ENCODE measurements at places on chromosomes 11 and 22.
A peak's percentile ranks its signal among the peaks of the same experiment; 100 is the strongest.

DNA sequence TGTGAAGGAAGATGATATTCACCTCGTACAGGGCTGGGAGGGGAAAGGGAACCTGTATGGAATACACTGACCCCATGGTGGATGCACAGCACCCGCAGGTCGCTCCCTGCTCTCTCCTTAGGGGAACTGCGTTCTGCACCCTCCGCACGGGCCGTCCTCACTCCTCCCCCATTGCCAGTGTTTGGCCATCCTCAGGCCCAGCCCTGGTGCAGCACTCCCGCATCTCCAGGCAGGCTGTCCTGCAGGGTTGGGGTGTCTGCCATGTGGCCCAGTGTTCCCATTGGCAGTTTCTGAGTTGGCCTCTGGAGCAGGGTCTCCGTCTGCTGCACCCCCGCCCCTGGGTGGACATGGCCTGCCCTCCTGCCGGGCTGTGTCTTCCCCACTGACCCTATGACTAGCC lies 19.1 kb upstream of the PARVG start:
- DNase-seq: no peak

GRCh38 chr22:29481265-29482000 lies 1.4 kb downstream of the NEFH start:
- no peak for DNase-seq

DNA sequence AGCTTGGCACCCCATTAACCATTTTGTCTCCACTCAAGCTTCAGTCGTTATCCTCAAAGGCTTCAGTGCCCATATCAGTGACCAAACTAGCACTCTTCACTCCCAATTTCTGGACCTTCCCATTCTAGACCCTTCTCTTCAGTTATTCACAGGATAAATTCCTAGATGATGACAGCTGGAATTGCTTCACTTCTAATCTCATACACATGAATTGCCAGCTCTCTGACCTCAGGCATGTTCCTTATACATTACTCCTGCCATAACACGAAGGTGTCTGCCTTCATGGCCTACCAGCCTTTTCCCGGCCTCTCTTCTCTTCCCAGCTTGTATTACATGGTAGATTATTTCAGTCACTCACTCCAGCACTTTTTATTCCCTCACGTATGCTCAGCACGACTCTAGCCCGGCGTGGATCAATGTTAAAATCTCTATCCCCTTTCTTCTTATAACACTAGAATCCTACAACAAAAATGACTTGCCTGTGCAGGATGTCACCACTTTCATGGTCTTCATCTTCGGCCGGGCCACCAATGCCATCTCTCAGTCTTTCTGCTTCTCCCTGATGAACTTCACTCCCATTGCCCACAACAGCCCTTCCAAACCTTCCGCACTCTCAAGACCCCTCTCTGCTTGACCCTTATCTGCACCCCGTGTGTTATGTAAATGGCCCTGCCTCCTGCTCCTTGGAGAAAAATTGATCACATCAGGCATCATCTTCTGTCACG lies 36.9 kb downstream of the EIF3F start:
- DNase-seq: no peak

GRCh38 chr11:5929571-5930368 lies 12.3 kb upstream of the OR56A3 start:
- no peak for DNase-seq

- DNase-seq: peak; percentile 67
Measured at GRCh38 chr11:11931461-11932055, 76.9 kb downstream of the DKK3 start.

- no peak for DNase-seq
Measured at GRCh38 chr22:17915676-17916075, 108.7 kb downstream of the MICAL3 start.

DNA sequence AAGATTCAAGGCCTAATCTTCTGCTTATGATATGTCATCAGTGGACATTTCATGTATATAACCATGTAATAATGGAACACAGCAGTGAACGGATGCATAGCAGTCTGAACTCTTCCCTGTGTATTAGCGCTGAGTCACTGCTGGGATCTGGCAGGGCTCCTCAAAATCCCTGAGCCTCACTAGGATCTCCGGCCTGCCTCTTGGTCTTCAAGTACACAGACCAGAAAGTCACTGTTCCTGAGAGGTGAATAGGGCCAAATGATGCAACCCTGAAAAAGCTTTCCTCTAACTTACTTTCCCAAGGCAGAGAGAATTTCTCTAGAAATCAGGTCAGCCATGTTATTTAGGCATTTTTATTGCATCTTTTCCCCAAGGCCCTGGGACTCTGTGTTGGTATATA lies 35.0 kb downstream of the POU2AF1 start:
- DNase-seq: no peak

GRCh38 chr11:93267383-93267782 lies 63.2 kb upstream of the DEUP1 start:
- no peak for DNase-seq

DNA sequence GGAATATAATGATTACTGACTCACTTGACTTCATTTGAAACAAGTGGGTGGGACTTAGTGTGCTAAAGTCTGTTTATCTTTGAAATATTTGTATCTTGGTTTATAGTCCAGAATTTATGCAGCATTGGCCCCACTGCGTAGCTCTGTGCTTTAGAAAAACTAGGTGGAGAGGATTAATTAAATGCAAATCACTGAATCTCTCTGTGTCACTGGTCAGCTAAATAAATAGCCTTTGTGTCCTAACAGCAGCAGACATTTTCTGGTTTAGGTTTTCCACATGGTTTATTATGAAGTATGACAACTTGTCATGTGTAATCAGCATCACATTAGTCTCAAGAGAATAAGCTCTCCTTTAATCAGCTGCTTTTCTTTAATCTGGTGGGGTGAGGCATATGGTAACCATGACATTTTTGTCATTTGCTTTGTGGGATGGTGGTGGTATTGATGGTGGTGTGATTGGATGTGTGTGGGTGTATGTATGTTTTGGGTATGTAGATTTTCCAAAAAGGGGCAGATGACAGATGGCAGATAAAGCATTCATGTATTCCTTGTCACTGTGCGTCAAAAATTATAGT lies 33.9 kb downstream of the BCL2L13 start:
- no peak for DNase-seq

GRCh38 chr22:50739894-50740293 lies 1.9 kb downstream of the ACR start:
- DNase-seq: no peak

- DNase-seq: peak; percentile 34
Measured at GRCh38 chr11:210122-210802, 2.8 kb downstream of the RIC8A start.

DNA sequence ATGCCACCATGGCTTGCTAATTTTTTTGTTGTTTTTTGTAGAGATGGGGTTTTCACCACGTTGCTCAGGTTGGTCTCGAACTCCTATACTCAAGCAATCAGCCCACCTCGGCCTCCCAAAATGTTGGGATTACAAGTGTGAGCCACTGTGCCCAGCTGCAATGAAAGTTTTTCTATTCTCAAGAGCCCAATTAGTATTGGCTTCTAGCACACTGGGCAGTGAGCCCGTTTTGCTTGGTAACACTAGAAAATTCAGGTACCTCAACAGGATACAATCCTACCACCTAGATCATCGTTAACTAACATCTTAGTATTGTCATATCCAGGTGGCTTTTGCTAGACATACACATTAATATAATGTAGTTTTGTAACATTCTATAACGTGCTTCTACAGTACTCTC lies 19.0 kb downstream of the SEC14L3 start:
- DNase-seq: no peak

DNA sequence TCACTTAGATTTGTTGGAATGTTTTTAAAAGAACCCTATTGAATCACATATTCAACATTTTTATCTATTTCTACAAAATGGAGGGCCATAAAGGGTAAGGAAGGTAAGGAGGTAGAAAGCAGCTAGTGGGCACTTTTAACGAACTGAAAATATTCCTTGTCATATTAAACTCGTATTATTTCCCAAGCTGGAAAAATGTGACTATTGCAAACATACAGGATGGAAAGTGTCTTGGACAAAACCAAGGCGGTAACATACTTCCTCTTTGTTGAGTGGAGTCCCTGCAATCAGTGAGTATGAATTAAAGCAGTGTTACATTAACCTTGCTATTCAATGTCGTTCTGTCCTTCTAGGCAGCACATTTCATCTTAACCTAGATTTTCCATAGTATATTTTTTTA lies 165.6 kb downstream of the RCN1 start:
- DNase-seq: no peak

GRCh38 chr11:129905402-129905801 lies 10.0 kb upstream of the NFRKB start:
- DNase-seq: no peak

DNA sequence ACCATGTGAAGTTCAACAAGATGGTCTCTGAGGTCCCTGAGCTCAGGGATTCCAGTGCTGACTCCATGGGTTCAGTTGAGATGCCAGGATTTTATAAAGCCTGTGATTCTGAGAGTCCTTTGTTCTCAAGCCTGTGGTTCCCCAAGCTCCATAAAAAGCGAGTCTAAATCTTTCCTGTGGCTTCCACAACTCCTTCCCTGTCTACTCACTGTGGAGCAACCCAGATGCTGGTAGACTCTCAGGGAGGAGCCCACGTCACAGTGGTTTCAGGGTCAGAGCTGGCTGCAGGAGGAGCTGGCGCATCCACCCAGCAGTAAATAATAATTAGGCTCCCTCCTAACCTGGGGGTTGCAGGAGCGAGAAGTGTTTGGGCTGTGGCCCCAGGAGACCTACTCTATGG lies 2.0 kb upstream of the RELT start:
- no peak for DNase-seq

All from amniotic stem cell (primary cell).